Stimulated activated CD8-positive, alpha-beta memory T cell treated with anti-CD3 and anti-CD28 coated beads, Interleukin-7, amount 100 ng/mL, for 48 hours (primary cell): ENCODE measurements at places on chromosomes 11 and 22.

DNA sequence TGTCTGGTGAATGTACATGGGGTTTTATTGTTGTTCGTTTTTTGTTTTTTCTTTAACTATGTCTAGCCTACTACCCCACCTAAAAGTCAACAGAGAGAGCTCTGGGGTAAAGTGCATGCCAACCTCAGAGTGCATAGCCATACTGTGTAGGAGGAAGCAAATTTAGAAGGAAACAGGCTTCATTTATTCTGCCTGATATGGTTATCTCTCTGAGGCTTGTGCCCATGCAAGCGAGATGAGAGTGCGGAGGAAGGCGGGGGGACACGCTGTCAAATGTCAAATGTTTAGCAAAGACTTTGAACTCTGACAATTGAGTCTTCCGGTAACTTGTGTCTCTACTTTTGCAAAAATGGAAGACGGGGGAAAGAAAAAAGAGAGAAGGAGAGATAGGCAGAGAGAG, 295.5 kb downstream of the ETS1 start:
- no peak for DNase-seq

DNA sequence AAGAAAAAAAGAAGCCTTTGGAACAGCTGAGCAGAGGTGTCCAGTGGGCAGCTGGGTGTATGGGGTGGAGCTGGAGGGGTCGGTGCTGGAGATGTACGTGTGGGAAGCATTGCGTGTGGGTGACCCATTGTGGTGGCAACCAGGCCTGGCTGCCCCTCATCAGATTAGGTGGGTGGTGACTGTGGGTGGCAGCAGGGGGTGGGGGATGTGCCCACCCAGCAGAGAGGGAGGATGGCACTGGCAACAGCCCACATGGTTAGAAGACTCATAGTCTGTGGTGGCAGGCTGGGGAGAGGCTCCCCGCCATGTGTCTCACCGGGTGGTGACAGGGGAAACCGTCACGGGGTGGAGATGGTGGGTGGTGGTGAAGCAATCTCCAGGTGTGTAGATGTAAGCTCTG, 27.6 kb downstream of the TP53I11 start:
- DNase-seq = no peak

DNA sequence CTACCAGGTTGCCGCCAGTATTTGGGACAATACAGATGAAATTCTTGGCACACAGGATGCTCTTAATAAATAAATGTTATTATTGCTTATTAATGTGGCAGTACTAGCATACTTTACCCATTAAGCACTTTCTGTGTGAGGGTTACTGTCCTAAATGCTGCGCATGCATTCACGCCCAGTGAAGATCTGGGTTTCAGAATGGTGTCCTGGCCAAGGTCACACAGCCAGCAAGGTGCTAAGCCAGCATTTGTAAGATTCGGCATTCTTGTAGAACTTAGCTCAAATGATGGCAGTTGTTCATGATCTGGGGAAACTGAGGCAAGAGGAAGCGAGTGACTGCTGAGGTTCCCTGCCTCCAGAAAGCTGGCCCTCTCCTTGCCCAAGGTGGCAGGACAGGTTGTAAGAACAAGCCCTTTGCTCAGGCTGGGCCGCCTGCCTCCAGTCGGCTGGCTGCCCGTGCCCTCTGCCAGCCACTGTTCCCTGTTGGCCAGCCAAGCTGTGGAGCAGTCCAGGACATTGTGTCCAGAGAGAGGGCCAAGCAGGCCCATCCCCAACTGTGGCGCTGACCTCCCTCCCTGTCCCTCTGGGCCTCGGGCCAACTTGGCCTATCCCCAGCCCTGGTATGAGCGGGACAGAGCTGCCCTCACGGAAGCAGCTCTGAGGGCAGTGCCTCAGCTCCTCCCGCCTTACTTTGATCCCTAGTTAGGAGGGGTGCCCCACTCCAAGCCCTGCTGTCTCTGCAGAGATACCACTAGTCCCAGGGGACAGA, 28.8 kb downstream of the TOB2 start:
- DNase-seq = no peak

DNA sequence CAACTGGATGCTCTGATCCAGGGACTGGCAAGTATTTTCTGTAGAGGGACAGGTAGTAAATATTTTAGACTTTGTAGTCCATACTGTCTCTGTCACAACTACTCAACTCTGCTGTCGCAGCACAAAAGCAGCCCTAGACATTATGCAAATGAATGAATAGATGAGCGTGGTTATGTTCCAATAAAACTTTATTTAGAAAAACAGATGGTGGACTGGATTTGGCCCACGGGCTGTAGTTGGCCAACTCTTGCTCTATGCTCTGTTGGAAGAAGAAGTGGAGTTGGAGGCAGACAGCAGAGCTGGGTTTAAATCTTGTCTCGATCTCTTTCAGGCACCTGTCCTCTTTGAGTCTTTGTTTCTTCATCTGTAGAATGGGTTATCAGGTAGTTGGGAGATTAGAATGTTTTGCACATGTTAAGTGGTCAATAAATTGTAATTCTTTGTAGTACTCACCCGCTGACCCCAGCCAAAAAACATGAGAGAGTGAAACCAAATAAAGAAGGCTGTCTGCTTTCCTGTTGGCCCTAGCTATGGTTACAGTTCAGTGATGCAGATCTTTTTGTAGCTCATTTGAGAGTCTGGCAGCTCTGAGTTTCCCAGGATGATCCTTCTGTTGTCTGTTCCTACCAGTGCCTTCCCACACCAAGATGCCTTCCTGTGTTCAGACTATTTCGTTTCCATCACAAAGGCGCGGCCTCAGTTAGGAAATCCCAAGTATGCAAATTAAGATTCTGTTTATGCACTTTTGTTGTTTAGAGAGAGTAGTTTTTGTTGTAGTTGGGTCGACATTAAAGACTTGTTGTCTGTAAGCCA, 198.1 kb upstream of the SEZ6L start:
- no peak for DNase-seq

DNA sequence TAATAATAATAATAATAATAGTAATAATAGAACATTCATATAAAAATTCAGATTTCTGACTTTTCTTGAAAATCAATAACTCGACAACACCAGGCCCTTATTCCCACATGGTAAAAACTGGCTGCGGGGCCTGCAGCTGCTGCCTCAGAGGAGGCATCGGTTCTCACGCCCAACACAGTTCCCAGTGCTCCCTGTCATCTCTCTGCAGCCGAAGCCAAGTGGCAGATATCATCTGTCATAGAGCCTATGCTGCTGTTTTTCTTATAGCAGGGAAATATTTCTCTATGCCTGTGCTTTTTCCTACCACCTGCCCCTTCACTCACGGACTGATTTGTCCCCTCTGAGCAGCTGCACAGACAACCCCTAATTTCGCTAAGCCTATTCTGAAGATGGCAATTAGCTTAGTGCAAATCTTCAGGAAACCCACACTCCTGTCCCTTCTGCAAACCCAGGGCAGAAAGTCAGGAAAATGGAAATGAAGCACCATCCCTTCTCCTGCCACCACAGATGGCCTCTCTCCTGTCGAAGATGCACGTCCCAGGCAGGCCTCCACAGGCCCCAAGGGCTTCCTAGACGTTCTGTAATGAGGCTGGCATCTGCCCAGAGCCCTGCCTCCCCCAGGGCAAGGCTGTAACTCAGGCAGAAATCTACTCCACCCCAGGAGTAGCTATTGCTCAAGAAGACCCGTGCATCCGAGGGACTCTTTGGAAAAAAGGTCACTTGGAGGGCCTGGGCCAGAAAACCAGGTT, 66.7 kb downstream of the SYN3 start:
- no peak for DNase-seq
